Activated naive CD8-positive, alpha-beta T cell treated with anti-CD3 and anti-CD28 coated beads for 36 hours (primary cell): ENCODE measurements at places on chromosomes 2 and 18. TPM values are rescaled to one million over a fixed set of nuclear protein-coding genes. Genes with fewer than 3 reads are reported as not detected.
A peak's percentile ranks its signal among the peaks of the same experiment; 100 is the strongest.

GRCh38 chr2:17124575-17125318, 393.5 kb downstream of the RAD51AP2 start:
- no peak for DNase-seq

DNA sequence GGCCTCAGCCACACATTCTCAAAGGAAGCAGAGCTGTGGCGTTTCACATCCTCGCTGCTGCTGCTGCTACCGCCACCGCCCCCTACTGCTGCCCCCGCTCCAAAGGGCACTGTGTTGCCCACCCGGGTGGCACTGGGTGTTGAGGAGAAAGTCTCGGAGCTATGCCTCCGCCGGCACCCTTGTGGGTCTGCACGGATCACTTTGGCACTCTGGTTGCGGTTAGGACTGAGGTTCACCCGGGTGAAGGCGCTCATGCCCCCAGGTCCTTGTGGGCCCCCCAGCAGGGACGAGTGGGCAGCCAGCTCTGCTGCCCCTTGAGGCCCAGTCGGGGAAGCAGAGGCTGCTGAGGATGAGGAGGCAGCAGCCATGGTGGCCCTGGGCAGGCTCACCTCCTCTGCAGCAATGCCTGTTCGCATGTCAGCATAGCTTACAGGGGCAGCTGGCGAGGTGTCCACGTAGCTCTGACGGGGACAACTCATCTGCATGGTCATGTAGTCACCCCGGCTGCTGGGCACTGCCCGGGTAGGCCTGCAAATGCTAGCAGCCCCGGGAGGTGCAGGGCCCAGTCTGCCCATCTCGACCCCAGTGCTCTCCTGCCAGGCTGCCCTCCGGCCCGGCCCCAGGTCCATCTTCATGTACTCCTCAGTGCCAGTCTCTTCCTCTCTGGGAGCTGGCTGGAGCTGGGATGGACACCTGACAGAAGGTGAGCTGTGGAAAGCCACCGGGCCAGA, 4.2 kb downstream of the IRS1 start:
- no peak for DNase-seq

- DNase-seq: peak; percentile 92
Observed at GRCh38 chr2:25215948-25216679, 47.7 kb upstream of the POMC start.

- DNase-seq: peak; percentile 6
Observed at GRCh38 chr2:134917360-134917865, 1.2 kb upstream of the CCNT2 start.

GRCh38 chr2:105744091-105744908, 412 bp upstream of the NCK2 start:
- DNase-seq: peak; percentile 81

DNA sequence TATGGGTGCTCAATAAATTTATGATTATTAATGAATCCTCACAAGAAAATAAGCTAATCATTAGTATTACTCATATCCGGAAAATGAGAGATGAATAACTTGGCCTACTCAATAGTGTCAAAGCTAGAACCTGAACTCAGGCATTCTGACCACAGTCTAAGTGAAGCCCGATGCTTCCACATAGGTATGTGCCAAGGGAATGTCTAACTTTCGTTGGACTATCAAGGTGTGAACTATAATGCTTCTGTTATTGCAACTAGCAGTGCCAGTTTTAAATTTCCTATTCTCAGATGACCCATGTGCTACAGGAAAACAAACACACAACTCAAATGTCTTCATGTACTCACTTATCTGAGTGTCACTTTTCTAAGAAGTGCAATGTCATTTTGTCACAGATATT, 1.8 kb downstream of the BARD1 start:
- no peak for DNase-seq

Gene PARD3B
- 0.49 TPM for total RNA-seq

Gene WNT10A
- 6.8 TPM for total RNA-seq

Gene FAM98A
- 74.3 TPM for total RNA-seq

GRCh38 chr2:179613701-179614100, 247.7 kb downstream of the ZNF385B start:
- no peak for DNase-seq

GRCh38 chr2:112340475-112341267, 65.3 kb downstream of the ZC3H6 start:
- DNase-seq: no peak

DNA sequence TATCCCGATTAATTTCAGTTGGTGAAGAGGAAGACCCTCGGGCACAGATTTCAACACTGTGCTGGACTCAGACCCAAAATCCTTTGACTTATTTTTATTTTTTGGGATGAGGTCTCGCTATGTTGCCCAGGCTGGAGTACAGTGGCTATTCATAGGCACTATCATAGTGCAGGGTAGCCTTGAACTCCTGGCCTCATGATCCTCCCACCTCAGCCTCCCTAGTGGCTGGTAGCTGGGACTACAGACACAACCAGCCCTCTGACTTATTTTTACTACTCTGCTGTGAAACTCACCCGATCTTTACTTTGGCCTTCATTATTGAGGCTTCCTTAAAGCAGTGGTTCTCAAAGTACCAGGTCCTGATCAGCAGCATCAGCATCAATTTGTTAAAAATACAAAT, 18.2 kb upstream of the ADAM17 start:
- no peak for DNase-seq

GRCh38 chr18:75234901-75235300, 24.3 kb downstream of the TSHZ1 start:
- DNase-seq: no peak

Gene MOGAT1
- total RNA-seq: not detected

Gene PCARE
- not detected for total RNA-seq

DNA sequence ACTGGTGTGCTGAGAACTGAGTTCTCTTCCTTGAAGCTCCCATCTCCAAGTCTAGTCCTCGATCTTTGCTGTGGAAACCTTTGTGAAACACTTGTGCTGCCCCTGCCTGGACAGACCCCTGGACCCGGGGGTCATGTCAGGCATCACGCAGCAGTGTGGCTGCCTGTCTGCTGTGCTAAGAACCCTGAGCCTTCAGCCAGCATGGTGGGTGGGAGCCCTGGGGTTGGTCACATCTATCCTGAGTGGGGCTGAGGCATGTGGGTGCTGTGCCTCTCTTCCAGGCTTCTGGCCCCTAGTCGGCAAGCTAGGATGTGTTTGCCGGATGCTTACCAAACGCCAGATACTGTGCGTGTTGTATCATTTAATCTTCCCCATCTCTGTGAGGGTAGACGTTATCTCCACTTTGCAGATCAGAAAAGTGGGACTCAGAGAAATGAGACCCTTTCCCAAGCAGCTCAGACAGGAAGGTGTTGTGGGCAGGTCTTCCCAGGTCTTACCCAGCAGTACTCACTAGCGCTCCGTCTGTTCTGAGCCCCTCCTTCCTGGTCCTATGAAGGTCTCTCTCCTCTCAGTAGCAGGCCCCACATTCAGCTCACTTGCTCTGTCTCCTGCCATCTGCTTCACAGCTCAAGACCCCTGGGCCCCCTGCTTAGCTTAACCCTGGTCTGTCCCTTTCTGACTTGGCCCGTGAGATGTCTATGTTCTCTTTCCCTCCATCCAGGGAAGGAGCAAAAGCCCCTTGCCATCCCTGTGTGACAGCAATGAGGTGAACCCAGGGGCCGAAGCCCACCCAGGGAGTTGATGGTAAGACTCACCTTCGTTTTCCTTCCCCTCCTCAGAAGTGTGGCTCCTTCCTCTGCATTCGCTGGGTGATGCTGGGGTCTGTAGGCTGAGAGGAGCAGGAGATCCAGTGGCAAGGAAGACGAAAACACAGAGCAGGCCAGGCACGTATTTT, 242.8 kb downstream of the FAM210A start:
- DNase-seq: no peak

DNA sequence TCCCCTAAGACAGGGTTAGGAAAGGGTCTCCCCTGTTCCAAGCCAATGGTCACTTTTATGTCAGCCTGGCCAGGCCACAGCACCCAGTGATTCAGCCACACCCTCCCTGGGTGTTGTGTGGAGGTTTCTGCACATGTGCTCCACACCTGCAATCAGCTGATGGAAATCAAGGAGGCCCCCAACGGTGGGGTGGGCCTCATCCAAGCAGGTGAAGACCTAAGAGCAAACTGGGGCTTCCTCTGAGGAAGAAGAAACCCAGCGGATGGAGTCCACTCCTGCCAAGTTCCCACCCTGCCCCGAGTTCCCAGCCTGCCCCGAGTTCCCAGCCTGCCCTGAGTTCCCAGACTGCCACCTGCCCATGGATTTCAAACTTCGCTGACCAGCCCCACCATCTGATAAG, 55.4 kb downstream of the KIF1A start:
- no peak for DNase-seq

GRCh38 chr18:6745504-6746031, 16.1 kb downstream of the ARHGAP28 start:
- DNase-seq: no peak

DNA sequence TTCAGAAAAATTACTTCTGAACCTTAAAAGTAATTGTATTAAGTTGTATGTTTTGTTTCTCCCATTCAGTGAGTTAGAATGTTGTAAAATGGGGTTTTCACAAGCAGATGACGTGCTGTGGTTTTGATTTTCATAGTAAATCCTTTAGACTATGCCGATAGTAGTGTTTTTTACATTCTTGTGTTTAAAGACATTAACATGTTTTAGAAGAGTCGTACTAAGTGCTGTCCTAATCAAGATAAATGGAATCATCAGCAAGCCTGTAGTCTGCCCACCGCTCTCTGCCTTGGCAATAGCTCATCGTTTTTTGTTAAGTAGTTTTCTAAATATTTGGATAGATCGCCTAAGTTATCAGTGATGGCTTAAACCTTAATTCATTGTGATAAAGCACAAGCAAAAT, 21.5 kb downstream of the PKP4 start:
- no peak for DNase-seq

DNA sequence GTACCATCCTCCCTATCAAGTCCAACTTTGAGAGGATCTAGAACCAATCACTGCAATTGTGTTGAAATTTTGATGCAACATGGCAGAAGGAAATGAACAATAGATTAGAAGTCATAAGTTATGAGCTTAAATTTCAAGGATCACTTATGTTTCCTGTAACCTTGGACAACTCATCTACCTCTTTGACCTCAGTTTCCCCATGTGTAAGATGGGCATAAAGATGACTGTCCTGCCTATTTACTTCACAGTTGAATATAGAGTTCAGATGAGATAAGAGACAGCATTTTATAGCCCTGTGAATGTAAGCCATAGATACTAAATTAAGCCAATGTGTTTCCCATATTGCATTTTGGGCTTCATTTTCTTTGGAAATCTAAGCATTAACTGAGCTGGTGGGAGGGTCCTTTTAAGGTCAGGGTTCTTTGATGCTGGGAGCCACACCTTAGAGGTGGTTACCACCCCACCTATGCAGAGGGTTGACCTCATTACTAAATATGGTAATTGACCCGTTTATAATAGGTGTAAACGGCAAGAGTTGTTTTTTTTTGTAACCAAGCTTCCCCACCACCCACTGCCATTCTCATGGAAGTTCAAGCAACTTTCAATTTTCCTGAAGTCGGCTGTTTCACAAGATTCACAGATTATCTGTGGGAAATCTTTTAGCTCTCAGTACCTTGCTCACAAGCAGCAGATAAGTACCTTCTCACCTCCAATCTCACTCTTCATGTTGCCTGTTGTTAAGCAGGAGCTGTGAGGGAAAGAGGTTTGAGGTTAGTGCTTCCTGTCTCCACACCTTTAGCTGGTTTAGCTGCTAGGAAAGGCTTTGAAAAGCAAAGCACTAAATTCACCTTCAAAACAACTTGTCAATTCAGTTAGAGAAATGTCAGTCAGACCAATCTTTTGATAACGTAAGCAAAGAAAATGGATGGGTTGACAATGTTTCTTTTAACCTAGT, 13.3 kb downstream of the CD28 start:
- no peak for DNase-seq

- no peak for DNase-seq
Observed at GRCh38 chr2:238019962-238020361, 40.8 kb upstream of the SCLY start.

- no peak for DNase-seq
Observed at GRCh38 chr18:26763446-26764110, 101.9 kb downstream of the AQP4 start.

GRCh38 chr2:189582809-189583192, 2.2 kb upstream of the SLC40A1 start:
- no peak for DNase-seq

DNA sequence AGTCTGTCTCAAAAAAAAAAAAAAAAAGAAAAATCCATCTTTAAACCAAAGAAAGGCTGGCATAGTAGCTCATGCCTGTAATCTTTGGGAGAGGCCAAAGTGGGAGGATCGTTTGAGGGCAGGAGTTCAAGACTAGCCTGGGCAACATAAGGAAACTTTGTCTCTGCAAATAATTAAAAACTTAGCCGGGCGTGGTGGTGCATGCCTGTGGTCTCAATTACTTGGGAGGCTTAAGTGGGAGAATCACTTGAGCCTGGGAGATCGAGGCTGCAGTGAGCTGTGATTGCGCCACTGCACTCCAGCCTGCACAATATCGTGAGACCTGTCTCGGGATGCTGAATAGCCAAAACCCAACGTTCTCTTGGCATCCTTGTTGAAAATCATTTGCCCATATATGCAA, 6.1 kb downstream of the CNOT11 start:
- no peak for DNase-seq

- DNase-seq: no peak
Observed at GRCh38 chr18:27887711-27888495, 289.0 kb downstream of the CDH2 start.

Gene CHRNA1
- total RNA-seq: not detected

- DNase-seq: no peak
Observed at GRCh38 chr18:51659781-51660180, 462.3 kb upstream of the MEX3C start.

DNA sequence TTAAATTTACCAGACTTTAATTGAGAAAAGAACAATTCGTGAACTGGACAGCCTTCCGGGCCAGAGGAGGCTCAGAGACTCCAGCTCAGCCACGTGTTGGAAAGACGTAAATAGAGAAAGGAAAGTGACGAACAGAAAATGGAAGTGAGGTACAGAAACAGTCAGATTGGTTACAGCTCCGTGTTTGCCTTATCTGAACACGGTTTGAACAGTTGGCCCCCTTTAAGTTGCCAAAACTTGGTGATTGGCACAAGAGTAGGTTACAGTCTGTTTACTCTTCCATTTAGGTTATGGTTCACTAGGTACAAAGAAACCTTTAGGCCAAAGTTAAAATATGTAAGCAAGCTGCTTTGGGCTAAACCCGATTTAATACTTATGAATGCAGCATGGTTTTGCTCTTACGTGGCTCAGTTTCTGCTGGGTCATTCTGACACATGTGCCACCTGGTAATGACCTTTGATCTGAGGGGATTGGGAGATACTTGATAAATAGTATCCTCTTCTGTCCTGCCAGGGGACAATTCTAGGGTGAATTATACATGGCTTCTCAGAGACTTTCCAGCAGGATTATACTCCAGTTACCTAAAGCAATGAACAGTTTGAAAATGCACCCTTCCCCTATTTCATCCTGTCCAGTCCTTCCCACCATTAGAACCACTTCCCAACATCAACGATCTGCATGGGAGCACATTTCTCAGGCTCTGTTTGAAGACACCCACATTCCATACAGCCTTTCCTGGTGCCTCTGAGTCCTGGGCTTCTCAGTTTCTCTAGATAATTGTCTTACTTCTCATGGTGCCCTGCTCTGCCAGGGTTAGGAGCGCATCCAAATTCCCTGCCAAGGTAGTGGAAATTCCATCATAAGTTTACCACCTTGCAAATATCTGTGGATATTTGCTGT, 65.1 kb upstream of the TGIF1 start:
- no peak for DNase-seq
